Stimulated activated CD4-positive, alpha-beta T cell treated with anti-CD3 and anti-CD28 coated beads, Interleukin-4, amount 100 ng/mL, for 4 hours (primary cell): ENCODE measurements at places on chromosomes 7 and 10.

DNA sequence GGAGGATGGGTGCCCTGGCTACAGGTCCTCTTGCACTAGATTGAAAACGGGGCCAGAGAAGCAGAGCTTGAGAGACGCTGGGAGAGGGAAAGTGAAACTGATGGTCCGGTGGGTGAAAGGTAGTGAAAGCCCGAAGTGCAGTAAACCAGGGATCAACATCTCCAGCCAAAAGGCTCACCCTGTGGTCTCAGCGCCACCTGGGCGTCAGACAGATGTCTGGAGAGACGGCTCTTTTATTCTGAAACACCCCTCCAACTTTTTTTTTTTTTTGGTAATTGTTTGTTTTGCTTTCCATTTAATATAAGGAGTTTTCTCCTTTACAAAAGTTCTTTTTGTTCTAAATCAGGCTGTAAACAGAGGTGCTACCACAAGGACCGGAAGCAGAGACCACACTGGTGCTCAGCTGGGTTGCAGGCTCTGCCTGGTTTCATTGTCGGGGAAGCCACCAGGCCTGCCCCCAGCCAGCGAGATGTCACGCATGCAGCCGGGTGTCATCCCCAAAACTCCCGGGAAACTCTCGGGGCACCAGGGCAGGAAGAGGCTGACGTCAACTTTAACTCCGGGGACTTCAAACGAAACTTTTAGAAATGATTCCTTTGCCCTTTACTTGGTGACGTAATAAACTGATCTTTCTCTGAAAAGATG lies 11.2 kb downstream of the IL2RA start:
- peak; percentile 92 for DNase-seq

GRCh38 chr7:108135446-108136190 lies 5.5 kb upstream of the LAMB4 start:
- no peak for DNase-seq

DNA sequence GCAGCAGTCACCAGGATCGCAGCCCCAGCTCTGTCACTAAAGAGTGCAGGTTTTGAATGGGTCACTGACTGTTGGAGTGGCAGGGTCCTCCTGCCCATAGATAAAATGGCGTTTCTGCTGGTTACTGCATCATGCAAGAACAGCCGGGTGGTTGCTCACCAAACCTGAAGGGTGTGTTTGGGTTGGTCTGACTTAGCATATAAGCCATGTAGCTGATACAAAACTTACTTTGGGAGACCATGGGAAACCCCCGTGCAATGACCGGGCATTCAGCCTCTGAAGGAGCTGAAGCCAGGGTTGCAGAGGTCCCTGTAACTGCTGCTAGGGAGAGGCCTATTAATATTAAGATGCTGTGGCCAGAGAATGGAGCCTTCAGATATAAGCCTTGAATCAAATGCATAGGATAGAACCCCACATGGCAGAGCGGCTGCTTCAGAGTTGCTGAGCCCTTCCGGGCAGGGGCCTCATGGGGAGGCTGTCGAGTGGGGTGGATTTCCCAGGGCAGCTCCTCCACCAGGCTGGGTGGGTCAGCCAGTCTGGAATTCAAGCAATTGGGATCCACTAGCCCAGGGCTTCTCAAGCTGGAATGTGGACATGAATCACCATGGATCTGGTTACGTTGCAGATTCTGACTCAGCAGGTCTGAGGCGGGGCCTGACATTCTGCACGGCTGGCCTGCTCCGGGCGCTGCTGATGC lies 70.9 kb upstream of the CTBP2 start:
- no peak for DNase-seq

DNA sequence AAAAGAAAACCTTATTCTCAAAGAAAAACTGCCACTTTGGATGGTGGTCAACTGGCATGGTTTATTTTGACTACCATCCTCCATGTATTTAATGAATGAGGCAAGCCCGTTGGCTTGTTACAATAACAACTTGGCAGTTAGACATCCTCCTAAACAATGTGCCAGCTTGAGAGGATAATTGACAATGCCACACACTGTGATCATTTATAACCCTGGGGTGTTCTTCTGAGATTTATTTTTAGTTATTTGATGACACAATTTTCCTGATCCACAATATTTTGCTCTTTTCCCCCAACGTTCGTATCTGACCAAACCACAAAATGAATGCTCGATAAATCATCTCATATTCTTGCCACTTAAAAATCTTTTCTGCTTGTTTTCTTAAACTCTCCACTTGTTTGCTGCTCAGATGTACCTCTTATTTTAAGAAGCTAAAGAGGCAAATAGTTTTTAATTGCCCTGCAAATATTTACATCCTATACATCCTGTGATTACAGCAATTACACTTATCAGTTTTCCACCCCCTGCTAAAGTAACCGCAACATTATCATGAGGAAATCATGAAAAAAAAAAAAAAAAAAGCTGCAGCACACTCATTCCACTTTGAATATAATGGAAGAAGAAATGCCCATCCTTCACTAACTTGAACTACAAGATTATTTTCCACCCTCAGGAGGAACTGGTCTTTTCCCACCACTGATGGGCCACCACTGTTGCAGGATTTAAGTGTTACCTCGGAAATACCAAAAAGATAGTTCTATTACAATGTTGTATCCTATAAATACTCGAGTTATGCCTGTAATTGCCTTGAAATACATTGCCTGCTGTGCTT lies 119.9 kb downstream of the MBL2 start:
- DNase-seq: no peak

GRCh38 chr7:121433775-121434174 lies 37.7 kb upstream of the FAM3C start:
- no peak for DNase-seq

GRCh38 chr7:83060218-83060617 lies 102.5 kb downstream of the PCLO start:
- no peak for DNase-seq

- DNase-seq: no peak
These were observed 35.4 kb downstream of the MGMT start for GRCh38 chr10:129502448-129502847.

- no peak for DNase-seq
These were observed 25.6 kb upstream of the PLEKHA1 start for GRCh38 chr10:122348935-122349361.

GRCh38 chr10:484441-484924 lies 205.0 kb downstream of the DIP2C start:
- no peak for DNase-seq

GRCh38 chr10:44186150-44186549 lies 198.7 kb downstream of the CXCL12 start:
- no peak for DNase-seq
